ENCODE measurements at places on chromosomes 2 and 18. TPM values are rescaled to one million over a fixed set of nuclear protein-coding genes. Genes with fewer than 3 reads are reported as not detected.

GRCh38 chr2:146312899-146313298 is 1531.9 kb upstream of the ACVR2A start:
- no peak for DNase-seq

DNA sequence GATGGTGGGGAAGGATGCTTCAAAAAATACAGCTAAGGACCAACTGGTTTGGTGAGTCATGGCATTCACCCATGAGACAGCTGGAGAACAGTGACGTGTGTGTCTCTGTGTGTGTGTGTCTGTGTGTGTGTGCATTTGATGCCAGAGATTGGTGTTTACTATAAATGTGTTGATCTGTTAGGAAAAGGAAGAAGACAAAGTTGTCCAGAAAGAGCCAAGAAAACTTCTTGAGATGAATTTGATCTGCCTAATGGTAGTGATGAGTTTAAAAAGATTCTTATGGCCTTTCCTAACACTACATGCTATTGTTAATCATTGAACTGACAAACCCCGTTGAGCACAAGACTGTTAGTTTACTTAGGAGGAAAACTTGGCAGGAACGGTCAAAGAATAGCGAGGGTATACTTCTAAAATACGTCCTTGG is 36.4 kb upstream of the IL1R1 start:
- no peak for DNase-seq

- no peak for DNase-seq
Observed at GRCh38 chr2:27701676-27702075, 38.0 kb downstream of the SLC4A1AP start.

GRCh38 chr2:233351423-233351822 is 2.9 kb upstream of the DGKD start:
- DNase-seq: no peak

DNA sequence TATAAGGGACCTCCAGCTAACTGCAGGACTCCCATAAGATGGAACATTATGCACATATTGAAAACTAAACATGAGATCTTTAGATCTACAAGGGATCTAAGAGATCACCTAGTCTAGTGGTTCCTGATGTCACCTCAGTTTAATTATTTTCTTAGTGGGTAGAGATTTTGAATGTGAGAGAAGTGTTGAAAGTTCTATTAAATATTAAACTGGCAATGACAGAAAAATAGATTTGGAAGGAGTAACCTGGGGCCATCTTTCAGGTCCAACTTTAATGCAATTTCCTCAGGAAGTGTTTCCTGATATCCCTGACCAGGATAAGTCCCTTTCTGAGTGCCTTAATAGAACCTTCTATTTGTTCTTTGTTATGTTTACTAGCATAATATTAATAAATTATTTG is 29.1 kb upstream of the CPS1 start:
- DNase-seq: no peak

GRCh38 chr18:76174451-76174850 is 320.6 kb downstream of the ZNF516 start:
- no peak for DNase-seq

DNA sequence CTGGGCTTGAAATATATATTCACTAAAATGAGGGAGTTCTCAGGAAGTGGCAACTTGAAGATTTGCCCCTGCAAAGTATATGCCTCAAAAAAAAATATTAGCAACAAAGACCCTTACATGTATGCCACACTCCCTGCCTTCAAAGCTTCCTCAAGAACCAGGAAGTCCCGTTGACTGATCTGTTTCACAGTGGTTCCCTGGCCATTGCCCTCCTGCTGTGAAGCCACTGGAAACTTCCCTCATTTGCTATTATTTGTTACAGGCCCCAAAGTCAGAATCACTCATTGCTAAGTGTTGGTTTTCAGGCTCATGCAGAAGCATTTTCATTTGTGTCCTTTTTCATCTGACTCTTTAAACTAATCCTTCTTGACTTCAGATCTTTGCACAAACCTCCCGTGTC is 421.5 kb downstream of the ZNF521 start:
- DNase-seq: no peak

- no peak for DNase-seq
Observed at GRCh38 chr2:21970971-21971370, 847.2 kb downstream of the TDRD15 start.

EMILIN1 gene
- 0.36 TPM for total RNA-seq

- peak; percentile 71 for DNase-seq
Observed at GRCh38 chr2:100427627-100428258, 10.3 kb upstream of the CHST10 start.

ALLC gene
- not detected for total RNA-seq

DNA sequence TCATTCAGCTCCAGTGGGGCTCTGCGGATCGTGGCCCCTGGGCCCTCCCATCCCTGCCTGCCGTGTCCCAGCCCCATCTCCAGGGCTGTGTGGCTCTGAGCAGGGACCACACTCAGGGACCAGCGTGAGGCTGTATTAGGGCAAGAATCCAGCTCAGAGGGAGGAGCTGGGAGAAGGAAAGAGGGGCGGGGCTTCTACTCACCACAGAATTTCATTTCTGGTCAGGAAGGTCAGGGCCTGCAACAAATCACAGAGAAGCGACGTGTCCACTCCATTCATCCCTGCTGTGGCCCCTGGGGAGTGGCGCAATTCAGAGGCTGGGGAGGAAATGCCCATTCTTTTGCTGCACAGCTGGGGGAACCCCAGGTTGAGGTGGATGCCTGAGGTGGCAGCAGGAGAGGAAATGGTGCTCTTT is 828 bp downstream of the CIB4 start:
- DNase-seq: no peak

DNA sequence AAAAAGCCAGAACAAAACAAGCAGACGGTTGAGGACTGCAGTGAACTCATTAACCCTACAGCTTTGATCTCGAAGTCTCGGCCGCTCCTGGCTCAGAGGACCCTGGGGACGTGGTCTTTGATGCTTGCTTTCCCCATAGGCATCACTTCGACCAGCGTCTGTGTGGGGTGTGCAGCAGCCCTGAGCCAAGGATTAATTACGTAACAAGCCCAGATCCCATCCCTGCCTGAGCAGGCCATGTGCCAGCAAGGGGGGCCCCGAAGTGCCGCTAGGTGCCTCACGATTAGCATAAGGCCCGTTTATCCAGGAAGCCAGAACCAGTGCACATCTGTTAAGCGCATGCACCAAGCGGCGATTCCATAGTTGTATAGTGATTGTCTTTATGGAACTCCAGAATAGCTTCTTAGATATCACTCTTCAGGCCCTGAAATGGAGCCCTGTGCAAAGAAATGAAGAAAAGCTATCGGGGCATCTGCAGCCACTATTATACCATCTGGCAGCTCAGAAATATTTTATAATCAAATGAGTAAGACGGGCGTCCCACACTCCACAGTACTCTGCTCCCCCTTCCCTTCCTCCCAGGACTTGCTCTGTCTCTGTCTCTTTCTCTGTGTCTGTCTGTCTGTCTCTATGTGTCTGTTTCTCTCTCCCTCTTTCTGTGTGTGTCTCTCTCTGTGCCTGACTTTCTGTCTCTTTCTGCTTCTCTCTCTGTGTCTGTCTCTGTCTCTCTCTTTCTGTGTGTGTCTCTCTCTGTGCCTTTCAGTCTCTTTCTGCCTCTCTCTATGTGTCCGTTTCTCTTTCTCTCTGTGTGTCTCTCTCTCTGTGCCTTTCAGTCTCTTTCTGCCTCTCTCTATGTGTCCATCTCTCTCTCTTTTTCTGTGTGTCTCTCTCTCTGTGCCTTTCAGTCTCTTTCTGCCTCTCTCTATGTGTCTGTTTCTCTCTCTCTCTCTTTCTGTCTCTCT is 41.7 kb downstream of the HPCAL1 start:
- no peak for DNase-seq

AMER3 gene
- not detected for total RNA-seq

DNA sequence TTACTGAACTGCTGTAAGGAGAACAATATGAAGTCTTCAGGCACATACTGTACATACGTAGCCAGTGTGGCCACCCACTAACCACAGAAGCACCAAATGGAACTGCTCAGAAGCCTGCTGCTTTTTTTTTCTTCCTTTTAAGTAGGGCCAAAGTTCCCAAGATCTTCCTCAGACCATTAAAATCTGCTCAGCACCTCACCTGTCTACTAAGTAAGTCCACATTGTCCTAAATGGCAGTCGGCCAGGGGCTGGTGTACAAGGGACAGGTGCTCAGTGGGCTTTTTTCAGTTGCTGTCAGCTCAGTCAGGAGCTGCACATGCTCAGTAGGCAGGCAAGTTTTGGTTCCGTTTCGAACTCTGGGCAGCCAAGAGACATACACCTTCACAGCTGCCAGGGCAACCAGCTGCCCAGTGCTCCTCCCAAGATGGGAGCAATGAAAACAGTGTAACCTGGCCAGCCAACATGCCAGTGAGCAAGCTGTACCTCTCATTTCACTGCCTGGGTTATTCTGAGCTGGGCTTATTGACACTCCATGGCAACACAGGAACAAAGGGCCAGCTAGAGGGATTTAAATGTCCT is 86.1 kb downstream of the ACVR1 start:
- no peak for DNase-seq

DNA sequence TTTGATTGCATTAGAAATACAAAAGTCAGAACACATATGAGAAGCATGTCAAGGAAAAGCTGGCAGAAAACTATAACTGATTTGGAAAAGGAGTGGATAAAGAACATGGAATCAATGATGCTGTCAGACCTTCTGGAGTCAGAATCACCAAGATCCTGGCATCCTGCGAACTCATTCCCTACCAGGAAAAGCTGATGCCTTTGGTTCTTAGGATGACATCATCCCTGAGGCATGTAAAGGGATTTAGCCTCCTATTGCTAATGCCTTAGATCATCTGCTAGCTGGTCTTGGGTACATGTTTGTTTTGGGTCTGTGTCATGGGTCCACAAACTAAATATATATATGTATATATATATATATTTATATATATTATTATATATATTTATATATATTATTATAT is 680.7 kb downstream of the EPHA4 start:
- DNase-seq: no peak

All from activated T-cell treated with anti-CD3 and anti-CD28 coated beads, Interleukin-2, amount 50 U/mL, for 72 hours (primary cell).